Kidney tubule cell (primary cell): ENCODE measurements at places on chromosomes 1 and 21.

DNA sequence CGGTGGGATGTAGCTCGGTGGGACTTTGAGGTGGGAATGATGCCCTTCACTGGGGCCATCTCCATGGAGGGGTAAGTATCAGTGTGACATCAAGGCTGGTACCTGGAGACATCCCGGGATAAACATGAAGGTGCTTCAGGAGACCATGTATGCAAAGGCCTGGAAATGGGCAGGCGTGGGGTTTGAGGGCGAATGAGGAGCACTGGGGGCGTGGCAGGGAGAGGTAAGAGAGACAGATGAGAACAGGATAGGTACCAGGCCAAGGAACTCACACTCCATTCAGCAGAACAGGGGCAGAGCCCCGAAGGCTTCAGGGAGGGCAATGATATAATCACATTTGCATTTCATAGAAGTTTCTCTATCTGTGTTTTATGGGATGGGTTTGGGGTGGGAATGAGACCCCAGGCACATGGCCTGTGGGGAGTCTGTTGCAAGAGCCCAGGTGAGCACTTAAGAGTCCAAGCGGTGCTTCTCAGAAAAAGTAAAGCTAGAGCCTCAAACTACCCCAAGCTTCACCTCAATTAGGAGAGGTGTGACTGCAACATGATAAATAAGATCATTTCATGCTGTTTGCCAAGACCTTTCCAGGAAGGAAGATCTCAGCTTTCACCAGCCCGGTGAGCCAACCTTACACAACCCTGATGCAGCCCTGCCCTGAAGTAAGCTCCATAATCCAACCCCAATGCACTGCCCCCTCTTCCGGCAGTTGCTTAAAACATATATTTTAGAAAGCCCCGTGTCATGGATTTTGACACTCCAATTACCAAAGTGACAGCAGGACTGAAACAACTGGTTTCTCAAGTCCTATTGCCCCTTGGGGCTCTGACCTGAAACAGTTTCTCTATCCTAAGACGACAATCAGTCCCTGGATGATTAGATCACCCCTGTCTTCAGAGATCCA lies 7.4 kb downstream of the S100A9 start:
- DNase-seq, result no peak

DNA sequence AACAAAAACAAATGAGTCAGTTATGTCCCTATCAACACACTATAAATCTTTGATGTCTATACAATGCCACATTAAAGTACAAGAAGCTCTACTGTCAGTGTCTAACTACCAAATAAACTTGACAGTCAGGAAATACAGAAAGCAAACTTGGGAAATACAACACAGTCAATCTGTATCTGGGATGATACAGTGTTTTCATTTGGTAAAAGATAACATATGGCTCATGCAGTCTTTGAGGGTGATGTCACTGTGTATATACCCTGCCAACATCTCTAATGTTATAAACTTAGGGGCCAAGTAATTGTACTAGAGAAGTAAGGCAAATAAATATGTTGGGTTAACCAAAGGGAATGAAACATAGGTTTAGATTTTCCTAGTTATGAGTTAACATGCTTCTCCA lies 552.5 kb upstream of the ADAMTS5 start:
- DNase-seq, result peak; percentile 40

DNA sequence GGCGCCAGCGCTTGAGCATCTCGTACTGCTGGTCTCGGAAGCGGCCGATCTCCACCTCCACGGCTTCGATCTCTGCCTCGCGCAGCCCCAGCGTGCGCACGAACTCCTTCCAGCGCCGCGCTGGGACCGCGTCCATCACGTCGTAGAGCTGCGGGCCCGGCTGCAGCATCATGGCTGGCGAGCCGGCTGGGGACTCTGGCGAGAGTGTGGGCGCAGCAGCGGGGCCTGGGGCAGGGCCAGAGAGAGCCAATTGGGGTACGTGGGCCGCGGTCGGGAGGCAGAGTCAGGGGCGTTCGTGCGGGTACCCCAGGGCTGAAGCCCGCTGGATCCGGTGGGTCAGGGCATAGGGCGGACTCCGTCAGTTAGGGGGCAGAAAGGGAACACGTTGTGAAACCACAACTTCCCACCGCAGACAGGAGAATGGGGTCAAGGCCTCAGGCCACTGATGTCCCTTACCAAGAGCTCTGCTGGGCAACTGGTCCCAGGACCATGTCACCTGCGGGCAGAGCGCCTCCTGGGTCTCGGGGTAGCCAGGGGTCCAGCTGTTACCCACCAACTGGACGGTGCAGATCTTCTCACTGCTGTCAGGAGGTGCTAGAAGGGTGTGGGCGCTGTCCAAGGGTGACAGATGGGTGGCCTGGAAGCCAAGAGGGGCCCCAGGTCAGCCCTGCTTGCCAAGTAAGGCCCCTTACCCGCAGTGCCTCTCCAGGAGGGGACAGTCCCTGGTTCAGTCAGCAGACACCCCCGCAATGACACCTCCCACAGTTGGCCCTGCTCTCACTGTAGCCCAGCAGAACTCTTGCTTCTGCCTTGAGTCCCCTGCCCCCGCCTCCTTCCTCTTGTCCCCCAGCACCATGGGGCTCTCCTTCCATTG lies 4.2 kb downstream of the TNFRSF25 start:
- DNase-seq, result no peak

- DNase-seq, result no peak
Measured at GRCh38 chr1:27662261-27662660, 9.7 kb downstream of the IFI6 start.

DNA sequence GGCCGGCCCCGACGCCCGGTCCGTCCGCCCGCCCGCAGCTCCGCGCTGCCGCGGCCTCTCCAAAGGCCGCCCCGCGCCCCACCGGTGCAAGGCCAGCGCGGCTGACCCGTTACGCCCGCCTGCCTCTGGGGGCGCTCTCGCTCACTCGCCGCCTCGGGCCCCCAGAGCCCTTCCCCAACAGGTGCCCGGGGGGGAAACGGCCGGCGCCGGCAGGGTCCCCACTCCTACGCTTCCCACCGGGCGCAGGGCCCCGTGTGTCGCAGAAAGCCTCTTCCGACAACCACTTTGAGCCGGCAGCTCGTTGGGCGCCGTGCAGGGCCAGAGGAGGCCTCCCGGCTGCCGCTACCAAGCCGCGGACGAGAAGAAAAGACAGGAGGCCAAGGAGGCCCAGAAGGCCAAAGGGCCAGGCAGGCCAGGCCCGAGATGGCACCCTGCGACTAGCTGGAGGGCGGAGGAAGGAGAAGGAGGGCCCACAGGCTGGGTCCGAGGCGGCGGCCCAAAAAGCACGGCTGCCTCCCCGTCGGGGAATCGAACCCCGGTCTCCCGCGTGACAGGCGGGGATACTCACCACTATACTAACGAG lies 64.9 kb upstream of the FCGR2A start:
- DNase-seq, result peak; percentile 85

DNA sequence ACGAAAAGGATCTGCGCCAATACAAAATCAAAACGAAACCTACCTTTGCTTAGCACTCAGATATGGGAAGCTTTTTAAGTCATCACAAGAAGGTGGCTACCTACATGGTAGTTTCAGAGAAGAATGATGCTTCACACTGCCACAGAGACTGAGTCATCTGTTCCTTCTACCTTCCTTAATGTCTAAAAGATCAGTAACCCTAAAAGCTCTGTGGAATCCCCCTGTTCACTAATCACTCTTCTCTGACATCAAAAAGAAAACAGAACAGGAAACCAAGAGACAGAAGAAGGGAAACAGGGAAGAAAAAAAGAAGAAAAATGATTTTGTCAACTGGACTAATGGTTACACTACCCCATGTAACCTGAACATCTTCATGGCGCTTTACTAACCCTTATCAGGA lies 177.2 kb downstream of the SMYD3 start:
- DNase-seq, result peak; percentile 59

GRCh38 chr1:5914676-5915365 lies 77.4 kb downstream of the NPHP4 start:
- no peak for DNase-seq

- no peak for DNase-seq
Measured at GRCh38 chr21:34201001-34201400, 127.6 kb downstream of the MRPS6 start.

DNA sequence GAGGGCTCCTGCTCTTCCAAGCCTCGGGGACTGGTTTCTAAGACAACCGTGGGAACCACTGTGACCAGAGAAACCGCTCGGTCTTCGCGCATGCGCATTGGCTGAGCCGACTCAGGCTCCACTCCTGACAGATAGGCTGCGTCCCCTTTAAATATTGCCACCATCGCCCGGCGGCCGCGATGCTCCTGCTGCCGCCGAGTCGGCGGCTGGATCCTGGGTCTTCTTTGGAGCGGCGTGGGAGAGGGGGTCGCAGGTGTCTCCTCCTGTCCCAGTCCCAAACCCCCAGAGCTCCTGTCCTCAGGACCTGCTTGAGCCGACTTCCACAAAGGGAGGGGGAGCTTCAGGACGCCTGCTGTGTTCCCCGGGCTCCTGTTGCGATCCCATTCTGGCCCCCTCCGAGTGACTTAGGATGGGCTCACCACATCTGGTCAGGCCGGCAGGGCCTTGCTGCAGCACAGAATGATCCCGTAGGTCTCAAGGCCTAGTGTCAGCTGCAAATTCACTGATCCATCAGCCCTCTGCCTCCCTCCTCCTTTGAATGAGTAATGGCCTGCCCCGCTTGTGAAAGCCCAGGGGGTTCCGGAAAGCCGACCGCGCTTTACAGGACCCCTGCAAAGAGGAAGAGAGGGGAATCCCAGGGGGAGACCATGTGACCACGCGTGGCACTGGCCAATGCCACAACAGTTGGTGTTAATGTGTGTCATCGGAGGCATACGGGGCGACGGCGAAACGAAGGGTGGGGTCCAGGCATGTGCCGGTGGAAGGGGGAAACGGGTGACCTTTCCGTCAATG lies 683.2 kb upstream of the TPTE start:
- DNase-seq, result no peak

- no peak for DNase-seq
Measured at GRCh38 chr1:101826416-101826815, 170.3 kb downstream of the OLFM3 start.

DNA sequence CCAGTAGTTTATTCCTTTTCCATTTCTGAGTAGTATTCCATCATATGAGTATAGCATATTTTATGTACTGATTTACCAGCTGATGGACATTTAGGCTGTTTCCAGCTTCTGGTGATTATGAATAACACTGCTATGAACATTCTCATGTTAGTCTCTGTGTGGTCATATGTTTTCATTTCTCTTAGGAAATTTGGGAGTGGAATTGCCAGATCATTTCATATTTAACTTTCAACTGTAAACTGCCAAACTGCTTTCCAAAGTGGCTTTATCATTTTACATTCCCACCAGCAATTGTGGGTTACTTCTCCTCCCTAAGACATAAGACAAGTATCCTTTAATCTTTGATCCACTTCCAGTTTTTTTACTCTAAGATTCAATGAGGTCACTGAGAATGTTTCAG lies 85.7 kb upstream of the RALGPS2 start:
- no peak for DNase-seq

DNA sequence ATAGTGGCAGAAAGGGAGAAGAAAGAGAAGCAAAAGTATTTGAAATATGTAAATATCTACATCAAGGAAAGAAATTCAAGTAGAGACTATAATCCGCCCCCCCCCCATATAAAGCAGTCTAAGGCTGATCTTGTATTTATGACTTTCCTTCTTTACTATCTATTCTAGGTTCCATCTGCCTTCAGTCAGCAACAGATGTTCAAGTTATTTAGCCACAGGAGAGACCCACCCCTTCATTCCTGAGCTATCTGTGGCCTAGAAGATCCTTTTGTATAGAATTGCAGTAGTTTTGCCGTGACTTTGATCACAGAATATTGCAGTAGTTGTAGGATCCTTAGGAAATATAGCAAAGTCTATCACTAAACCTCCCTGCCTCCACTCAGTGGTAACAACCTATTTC lies 10.7 kb upstream of the BSDC1 start:
- no peak for DNase-seq

DNA sequence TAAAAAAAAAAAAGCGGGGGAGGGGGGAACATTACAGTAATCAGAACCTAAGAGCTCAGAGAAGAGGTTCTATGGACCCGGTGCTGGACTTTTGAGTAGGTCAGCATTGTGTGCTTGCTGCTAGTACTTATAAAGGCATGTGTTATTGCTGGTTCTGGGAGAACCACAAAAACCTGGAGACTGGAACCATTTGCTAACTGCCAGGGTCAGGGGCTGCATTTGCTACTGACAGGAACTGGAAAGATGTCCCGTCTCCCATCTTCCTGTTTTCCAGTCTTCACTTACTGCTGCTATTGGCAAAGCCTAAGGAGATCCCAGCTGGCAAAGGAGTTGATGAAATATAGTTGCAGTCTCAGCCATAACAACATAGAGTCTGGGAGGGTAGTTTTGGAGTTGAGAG lies 4.3 kb downstream of the RNF2 start:
- DNase-seq, result no peak

DNA sequence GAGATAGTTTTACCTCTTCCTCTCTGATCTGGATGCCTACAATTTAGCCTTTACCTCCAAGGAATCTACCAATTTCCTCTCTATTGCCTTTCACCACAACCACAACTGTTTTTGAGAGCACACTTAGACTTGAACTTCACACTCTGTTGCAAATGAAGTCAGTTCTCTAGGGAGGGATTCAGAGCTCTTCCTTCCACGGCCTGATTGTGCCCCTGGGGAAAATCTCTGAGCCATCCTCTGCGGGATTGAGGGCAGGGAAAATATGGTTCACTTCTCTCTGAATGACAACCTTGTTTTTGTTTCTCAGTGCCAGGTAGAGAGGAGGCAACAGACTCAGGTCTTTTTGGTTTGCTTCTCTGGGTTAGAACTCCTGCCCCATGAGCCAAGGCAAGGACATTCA lies 35.4 kb upstream of the BCL10 start:
- DNase-seq, result no peak

GRCh38 chr1:185156288-185156853 lies 382 bp downstream of the TRMT1L start:
- no peak for DNase-seq

DNA sequence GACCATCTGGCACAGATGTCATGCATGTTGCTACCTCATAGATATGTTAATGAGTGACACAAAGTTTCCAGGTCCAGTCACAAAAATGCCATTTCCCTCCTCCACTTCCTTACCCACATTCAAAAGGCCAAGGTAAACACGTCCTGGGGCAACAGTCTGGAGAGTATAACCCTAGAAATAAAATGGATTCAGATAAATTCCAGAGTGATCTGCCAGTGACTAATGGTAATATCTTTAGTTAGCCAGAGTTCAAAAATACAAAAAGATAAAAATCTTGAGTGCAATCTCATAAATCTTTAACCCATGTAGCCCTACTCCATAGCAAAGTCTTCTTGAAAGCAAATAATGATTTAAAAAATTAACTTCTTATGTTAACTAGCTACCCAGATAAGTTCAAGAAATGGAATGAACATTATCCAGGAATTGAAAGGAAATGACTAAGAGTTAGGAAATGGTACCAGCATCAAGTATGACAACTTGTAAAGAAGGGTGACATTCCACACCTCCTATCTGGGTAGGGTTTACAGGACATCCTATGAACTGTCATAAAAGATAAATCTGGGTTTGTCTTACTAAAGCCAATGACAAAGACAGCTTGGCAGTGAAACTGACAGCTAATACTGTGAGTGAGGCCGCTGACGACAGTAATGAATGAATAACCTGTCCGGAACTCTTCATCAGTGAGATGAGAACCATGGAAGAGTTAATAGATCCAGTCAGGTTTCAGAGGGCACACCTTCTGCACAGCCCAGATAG lies 18.1 kb downstream of the RGS2 start:
- peak; percentile 93 for DNase-seq
